ENCODE measurements at places on chromosomes 7 and 10.

DNA sequence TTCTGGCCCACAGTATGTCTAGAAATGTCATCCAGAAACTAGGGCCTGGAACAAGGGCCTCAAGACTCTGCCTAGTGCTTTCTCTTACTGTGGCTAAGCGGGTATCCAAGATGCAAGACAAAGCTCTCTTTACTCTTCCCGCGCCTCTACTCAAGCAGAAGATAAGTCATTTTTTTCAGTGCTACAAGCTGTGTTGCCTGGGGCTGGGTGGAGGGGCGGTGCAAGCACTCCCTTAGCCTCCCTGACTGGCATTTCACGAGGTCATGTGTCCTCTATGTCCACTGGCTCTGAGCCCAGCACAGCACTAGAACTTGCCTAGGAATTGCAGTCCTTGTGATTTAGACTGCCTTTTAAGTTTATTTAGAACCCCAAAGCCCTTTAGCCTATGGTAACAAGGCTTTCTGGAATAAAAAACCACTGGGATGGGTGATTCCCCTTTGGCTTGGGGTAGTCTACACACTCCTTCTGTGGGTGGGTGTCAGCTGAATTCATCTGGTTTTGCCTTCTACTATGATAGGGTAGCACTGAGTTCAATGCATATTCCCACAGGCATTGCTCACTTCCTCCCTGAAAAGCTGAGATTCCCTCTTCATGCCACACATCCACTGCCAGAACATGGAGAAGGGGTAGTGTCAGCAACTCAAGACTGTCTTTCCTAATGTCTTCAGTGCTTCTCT lies 371.8 kb upstream of the KCND2 start:
- DNase-seq = no peak

- no peak for DNase-seq
Observed at GRCh38 chr7:54810401-54810800, 51.4 kb upstream of the SEC61G start.

DNA sequence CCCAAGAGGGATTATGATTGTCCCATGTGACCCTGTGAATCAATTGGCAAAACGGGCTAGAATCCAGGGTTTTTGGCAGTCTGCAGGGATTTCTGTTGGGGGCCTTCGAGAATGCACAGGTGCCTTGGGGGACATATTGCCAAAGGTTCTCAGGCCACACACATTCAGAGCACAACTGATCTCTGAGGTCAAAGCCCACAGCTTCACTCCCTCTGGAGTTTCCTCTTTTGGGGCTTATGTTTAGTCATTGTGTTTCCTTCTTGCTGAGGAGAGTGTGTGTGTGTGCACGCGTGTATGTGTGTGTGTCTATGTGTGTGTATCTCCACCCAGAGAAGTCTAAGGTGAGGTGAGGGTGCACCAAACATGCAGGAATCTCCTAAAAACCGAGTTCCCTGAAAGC lies 8.8 kb downstream of the PPIF start:
- DNase-seq = no peak

DNA sequence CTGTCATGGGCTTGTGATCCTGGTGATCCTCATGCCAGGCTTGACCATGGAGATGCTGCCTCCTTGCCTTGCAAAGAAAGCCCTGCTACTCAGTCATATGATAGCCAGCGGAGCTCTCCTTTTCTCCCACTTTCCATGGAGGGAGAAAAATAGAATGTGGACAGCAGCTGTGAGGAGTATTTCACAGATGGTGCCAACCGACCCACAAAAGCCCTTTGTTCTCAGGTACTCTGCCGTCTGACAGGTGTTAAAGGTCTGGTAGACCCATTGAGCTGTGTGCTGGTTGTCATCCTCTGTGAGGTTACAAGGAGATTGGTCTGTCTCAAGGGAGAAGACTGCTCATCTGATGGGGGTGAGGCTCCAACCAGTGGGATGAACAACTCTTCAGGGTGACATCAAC lies 29.5 kb upstream of the COBL start:
- no peak for DNase-seq

DNA sequence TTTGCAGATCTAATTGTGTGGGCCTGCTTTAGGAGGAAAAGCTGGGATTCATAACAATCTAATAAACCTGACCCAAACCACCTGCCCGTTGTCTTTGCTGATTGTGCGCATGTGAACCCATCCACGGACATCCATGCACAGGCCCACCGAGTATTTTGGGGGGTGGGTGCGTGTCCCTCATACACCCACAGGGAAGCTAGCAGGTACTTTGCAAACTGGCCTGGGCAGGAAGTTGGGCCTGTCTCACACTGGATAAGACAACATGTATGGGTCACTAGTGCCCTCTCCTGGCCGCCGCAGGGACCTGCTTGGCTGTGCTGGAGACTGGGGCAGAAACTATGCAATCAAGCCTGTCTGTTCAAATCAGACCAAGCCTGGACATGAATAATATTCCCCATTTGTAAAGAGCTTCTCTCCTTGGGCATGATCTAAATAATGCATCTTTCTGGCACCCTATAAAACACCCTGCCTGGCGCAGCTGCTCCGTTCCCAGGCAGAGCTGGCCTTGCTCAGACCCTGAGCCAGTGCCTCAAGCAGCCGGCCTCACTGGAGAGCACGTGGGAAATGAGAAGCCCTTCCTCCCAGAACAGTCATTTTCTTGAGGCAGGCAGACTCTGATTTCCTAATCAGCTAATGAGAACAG lies 15.8 kb downstream of the ECHDC3 start:
- peak; percentile 74 for DNase-seq

All from stimulated activated CD8-positive, alpha-beta memory T cell treated with anti-CD3 and anti-CD28 coated beads, Interleukin-7, amount 100 ng/mL, for 1 hour (primary cell).